NAMALWA (cell line): ENCODE measurements at places on chromosomes 2 and 18.

DNA sequence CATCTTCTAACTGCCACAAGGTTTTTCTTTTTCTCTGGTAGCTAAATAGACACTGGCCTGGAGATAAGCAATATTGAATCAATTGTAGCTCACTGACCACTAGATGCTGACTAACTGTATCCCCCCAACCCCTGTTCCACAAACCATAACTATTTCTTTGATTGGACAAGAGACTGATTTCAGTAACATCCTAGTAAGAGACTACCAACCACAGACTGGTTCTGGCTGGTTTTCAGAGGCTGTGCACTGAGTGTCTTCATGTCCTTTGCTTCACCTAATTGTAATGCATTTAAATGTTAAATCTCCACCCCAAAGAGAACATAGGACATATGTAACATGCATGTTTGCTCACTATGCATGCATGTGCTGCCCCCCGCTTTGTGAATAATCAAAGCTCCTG is 3.2 kb upstream of the AAK1 start:
- no peak for DNase-seq

- peak; percentile 15 for DNase-seq
These were observed 408.1 kb downstream of the THSD7B start for GRCh38 chr2:137173463-137173862.

DNA sequence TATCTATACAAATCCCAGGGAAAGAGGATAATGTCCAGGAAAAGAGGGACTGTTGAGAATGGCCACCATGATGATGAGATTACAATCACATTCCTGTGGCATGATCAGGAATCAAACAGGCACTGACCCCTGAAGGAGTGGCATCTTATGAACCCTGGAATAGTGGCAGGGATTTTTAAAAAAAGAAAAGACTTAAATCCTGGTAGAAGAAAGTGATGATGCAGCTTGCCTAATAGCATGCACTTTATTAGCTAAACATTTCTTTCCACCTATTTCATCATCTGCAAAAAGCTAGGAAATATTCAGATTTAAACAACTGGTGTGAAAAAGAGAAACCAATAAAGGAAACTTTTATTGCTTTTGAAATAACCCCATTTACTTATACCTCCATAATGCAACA is 87.2 kb upstream of the FSHR start:
- no peak for DNase-seq

GRCh38 chr18:54879691-54880090 is 51.4 kb downstream of the RAB27B start:
- no peak for DNase-seq

- DNase-seq, result no peak
These were observed 11.5 kb upstream of the SLC35F5 start for GRCh38 chr2:113767811-113768460.

GRCh38 chr2:199488772-199489400 is 31.1 kb upstream of the SATB2 start:
- peak; percentile 78 for DNase-seq

GRCh38 chr2:206585335-206585734 is 57.0 kb upstream of the FAM237A start:
- DNase-seq, result no peak

DNA sequence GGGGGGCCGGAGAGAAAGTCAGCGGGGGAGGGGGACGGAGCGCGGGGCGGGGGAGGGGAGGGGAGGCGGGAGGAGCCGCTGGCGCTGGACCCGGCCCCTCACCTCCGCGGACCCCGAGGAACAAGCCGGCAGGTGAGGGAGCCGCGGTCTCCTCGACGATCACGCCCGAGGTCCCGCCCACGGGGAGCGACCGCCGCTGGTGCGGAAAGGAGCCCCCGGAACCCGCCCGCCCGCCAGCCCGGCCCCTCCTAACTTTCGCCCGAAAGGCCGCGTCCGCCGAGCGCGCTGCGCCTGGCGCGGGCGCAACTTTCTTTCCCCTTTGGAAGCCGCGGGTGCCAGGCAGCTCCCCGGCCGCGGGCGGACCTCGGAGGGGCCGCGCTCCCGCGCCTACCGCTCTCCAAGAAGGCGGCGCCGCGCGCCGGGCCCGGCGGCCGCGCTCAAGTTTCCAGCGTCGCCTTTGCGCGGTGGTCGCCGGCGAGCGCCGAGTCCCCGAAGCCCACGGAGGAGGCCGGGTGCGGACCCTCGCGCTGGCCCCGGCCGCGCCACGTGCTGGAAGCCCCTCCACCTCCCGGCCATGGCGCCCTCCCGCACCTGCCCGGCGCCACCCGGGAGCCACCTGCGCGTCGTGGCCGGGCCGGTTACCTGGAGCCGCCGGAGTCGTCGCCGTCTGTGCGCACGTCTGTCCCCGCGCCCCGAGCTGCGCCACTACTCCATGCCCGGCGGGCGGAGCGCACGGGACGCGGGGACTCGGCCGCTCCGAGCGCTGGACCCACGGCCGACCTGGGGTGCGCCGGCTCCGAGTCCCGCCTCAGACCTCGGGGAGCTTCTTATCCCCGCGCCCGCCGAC is at the start of gene ALKAL2:
TSS of gene ALKAL2 (minus strand) at position 181 of the 847 bp plus-strand sequence. CDS start 256 bp downstream, outside the sequence.
- DNase-seq, result no peak

GRCh38 chr2:119871725-119872124 is 112.0 kb downstream of the PTPN4 start:
- DNase-seq, result no peak

- DNase-seq, result no peak
These were observed 17.4 kb downstream of the TRPM8 start for GRCh38 chr2:233934524-233934923.

- no peak for DNase-seq
These were observed 606.0 kb upstream of the GCFC2 start for GRCh38 chr2:76316691-76317090.

GRCh38 chr2:588074-588645 is 89.0 kb downstream of the TMEM18 start:
- no peak for DNase-seq

- DNase-seq, result no peak
These were observed 234.7 kb downstream of the ATAD2B start for GRCh38 chr2:23692263-23692662.

- no peak for DNase-seq
These were observed 98.4 kb downstream of the USP40 start for GRCh38 chr2:233468047-233468740.

GRCh38 chr2:190506666-190507065 is 27.9 kb downstream of the NEMP2 start:
- DNase-seq, result no peak

DNA sequence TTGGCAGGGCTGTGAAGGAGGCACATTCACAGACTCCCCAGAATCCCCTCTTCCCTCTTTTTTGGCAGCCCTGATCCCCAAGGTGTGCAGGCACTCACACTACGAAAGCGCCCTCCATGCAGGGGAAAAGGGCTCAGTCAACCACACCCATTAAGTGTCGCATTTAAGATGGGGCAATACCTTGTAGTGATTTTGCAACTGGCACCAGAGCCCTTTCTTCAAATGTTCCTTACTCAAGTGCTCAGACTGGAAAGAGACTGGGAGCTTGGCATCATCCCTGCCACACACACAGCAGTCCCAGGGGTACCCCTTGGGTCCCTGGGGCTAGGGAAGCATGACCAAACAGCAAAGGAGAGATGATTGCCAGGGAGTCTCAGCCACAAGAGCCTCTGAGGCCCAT is 190.1 kb downstream of the HAUS1 start:
- DNase-seq, result no peak

DNA sequence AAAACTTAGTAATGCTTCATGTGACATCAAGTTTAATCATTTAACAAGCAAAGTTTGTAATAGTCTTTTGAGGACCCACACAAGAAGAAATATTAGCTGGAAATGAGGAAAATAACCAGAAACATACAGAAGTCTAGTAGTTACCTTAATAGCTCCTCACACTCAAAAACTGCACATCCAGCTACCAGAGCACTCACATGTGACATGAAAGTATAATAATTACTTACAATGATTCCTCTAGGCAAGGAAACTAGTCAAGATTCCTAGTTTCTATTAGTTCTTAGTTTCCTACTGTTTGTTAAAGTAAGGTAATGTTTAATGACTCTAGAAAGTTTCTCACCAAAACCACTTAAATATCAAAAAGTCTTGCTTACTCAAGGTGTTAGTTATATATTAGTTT is 335.8 kb downstream of the RAD51AP2 start:
- no peak for DNase-seq

- DNase-seq, result no peak
These were observed 149.2 kb upstream of the L3MBTL4 start for GRCh38 chr18:6563896-6564295.

GRCh38 chr2:216696321-216696720 is 972 bp upstream of the IGFBP5 start:
- no peak for DNase-seq
